ENCODE measurements at places on chromosomes 3 and 15.
A peak's percentile ranks its signal among the peaks of the same experiment; 100 is the strongest.

- DNase-seq = no peak
Measured at GRCh38 chr3:182606905-182607504, 186.3 kb upstream of the ATP11B start.

DNA sequence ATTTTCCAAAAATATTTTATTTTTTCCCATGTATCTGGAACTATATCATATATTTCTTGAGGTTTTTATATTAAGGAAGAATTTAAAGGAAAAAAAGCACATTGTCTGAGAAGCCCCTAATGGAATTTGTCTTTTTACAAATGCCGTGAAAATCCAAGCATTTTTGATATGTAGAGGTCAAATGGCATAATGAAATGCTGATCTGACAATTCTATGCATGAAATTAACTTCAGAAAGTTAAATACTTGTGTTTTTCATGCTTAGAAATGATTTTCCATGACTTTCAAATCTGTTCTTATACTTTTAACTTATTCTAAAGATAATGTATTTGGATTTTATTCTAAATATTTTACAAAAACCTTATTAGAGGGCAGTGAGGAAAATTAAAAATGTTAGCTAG is 119.2 kb downstream of the NR1I2 start:
- no peak for DNase-seq

- DNase-seq = no peak
Measured at GRCh38 chr3:113169891-113170452, 41.4 kb upstream of the BOC start.

DNA sequence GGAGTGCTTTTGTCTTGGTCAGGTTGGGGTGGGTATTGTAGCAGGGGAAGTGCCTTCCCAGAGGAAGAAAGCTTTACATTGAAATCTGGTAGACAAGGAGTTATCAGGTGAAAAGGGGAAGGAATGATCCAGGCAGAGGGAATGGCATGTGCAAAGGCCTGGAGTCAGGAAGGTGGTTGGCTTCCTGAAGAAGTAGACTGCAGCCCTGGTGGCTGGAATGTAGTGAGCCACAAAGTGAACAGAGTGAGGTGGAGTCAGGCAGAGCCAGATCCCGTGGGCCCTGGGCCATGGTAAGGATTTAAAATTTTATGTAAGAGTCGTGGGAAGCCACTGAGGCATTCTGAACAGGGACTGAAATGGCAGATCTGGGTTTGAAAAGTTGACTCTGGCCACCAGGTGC is 58.3 kb downstream of the RAB11A start:
- DNase-seq = no peak

DNA sequence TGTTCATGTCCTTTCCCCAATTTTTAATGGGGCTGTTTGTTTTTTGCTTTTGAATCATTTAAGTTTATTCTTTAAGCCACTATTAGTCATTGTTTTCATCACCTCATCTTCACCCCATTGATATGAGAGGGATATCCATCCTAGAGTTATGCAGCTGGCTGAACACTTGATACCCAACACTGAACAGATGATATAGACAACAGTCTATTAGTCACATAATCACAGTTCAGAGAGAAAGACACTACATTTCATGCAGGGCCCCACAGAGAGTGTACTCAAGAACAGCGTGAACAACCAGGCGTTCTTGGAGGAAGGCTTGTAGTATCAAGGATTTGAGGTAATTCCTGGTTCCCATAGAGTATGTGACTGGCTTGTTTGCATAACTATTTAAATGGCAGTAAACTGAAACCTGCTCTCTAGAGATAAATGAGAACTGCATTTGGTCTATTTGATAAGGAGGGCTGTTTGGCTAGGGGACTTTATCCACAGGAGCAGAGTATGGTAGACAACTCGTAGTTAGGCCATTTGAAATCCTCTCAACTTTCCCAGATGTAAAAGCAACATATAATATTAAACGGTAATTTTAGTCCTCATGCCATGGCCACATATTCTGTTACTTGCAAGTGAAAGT is 618.7 kb downstream of the SI start:
- no peak for DNase-seq

DNA sequence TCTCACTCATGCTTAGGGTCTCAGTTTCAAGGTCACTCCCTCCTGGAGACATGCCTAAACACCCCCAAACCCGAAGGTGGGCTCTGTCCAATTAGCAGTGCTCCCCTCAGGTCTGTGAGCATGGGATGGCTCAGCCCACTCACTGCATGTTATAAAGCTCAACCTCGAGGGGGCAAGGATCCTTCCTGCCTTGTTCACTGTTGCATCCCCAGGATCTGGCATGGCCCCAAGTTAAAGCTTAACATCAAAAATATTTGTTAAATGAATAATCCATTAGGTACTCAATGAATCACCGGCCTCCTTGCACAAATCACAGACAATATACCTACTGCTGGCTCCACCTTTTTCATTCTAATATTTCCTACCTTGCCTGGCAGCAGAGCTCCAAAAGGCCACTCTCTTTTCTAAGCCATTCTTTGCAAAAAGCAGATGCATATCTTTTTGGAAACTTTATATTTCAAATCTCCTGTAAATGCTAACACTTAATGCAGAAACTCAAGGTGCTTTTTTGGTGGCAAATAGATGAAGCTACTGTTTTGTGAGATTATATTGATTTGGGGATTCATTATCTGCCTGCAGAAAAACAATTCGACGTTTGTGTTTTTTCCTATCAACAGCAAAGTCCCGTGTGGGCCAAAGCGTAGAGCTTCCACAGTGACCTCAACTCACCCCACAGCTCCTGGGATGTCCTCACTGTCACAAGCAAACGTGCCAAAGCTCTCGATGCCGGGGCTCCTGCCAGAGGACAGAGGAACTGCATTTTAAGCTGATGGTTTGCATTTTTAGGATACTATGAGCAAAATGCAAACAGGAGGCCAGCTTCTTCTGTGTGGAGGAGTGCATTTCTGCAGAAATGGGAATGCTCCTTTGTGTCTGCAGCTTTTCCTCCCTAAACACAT is 35.4 kb downstream of the PCOLCE2 start:
- peak; percentile 20 for DNase-seq

- no peak for DNase-seq
Measured at GRCh38 chr3:126723801-126724200, 19.8 kb downstream of the CHCHD6 start.

DNA sequence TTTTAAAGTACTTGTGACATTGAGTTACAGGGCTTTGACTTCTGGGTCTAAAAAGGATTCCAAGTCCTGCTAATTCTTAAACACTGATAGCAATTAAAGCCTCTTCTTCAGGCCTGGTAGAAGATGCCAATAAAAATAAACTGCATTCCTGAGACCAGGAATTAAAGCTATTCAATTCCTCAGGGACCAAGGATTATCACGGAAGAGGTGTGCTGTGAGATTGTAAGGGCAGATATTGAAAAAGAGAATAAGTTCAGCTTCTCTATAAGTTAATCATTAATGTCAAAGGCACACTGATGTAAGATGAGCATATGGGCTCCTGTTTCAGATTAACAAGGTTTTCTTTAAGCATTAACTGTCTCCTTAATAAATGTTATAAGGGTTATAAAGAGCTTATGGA is 611.3 kb downstream of the SI start:
- DNase-seq = no peak
